ENCODE measurements at places on chromosomes 7 and 10.

GRCh38 chr10:79244841-79245504 lies 102.3 kb upstream of the PPIF start:
- DNase-seq, result no peak

- no peak for DNase-seq
Measured at GRCh38 chr10:12823328-12823727, 178.2 kb downstream of the CCDC3 start.

GRCh38 chr7:100847360-100847759 lies 5.2 kb upstream of the SLC12A9 start:
- DNase-seq, result no peak

DNA sequence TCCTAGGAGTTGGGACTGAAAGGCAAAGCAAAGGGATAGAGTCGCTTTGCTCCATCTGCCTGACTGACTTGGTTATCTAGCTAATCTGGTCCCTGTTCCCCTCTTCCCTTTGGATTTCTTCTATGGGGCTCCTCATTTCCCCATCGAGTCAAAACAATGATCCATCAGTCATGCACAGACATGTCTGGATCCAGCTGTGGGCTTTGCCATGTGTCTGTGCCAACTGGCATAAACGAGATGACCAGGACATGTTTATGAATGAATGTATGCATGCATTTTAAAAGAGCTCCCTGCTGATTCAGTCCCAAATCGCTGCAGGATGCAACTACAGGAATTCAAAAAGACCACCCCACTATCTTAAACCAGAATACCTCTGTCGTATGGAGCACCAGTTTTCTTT lies 122.0 kb downstream of the ARL4A start:
- DNase-seq, result no peak

DNA sequence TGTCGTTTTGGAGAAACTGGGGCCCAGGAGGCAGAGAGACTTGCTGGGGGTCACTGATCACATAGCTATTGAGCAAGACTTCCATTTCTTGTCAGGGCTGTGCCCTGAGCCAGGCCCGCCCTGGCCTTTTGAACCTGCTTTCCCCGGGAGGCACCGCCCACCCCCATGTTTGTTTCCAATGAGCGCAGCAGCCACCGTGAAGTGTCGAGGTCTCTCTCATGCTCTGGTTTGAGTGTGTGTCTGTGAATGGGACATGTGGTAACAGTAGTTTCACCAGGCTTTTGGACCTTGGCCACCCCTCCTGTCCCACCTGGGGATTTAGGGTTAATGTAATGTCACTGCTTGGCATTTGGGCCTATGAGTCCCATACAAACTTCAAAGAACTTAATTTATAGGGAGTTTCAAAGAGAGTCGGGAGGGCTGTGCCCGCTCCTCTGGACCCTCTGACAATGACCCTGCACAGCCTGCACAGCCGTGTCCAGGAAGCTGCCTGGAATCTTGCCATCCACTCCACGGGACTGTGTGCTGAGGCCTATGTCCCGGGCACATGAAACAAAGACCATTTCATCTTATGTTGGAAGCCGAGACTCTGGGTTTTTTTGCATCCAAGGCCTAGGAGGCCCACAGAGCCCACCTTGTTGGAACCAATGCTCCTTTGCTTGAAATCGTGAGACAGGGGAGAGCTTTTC lies 6.3 kb downstream of the PRF1 start:
- DNase-seq, result no peak

DNA sequence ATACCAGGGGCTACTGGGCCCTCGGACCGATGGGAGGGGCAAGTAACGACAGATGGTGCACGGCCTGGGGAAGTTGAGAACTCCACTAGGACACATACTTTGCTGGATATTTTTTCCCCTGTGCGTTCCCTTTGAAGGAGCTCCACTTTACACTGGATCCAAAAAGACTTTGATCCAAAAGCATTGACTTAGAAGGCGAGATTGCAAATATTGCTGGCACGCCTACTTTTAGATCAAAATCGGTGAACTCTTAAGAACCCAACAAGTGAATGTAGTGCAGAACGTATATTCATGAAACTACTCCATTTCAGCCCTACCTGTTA lies 436 bp upstream of the SLC25A13 start:
- DNase-seq, result no peak

- DNase-seq, result no peak
Measured at GRCh38 chr10:1531883-1532597, 205.3 kb downstream of the ADARB2 start.

GRCh38 chr10:13993169-13993568 lies 337.6 kb downstream of the FRMD4A start:
- no peak for DNase-seq

- DNase-seq, result no peak
Measured at GRCh38 chr7:30181736-30182522, 47.1 kb downstream of the MTURN start.

GRCh38 chr10:119466076-119466475 lies 76.4 kb downstream of the RGS10 start:
- DNase-seq, result no peak

GRCh38 chr7:213324-213993 lies 21.1 kb downstream of the FAM20C start:
- DNase-seq, result no peak

- DNase-seq, result no peak
Measured at GRCh38 chr10:12825260-12825849, 176.2 kb downstream of the CCDC3 start.

DNA sequence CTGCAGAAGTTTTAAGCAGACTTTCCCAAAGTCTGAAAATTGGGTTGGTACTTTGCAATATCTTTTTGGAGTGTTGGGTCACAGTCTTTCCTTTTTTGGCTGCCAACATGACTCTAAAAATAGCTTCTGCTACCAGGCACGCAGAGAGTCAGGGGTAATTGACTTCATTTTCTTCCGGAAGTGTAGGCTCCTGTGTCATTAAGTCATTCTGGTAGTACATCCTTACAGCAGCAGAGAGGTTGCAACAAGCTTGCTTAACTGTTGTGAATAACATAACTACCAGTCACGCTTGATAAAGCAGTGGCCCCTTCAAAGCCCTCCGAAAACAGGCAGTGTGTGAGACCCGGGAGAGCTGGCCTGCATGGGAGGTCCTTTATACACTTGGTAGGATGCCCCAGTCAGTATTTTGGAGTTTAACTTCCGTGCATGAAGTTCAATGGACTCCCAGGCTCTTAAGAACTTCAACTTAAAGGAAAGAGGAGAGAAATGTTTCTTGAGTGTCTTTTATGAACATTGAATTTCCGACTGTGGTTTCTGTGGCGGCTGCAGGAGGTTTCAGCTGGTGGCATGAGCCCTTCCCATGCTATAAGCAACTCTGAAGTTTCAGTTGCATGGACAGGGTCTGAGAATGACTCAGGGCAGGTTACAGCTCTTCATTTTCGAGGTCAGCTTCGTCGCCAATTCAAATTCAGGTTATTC lies 310.7 kb downstream of the GALNT17 start:
- DNase-seq, result no peak

GRCh38 chr10:132774902-132775863 lies 10.8 kb downstream of the NKX6-2 start:
- DNase-seq, result no peak

GRCh38 chr10:2987185-2987768 lies 80.1 kb upstream of the PFKP start:
- DNase-seq, result no peak

DNA sequence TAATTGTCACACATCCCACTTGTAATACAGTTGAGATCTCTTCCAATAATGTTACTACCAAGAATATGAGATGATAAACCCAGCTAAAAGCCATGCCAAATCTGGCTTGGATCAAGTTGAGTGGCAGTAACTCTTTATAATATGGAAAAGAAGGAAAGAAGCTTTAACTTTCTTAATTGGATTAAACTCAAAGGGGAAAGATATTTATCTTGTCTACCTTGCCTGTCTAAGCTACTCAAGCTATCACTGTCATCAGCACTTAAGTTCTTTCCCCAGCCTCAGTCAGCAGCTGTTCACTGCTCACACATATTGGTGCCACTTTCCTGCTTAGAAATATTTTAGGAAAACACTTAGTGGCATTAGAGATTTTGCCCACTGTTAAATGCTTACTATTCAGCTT lies 350.7 kb downstream of the IPMK start:
- DNase-seq, result no peak

GRCh38 chr7:141189231-141189630 lies 115.4 kb downstream of the TMEM178B start:
- no peak for DNase-seq

GRCh38 chr10:5047912-5048628 lies 44.4 kb upstream of the AKR1C2 start:
- DNase-seq, result no peak

DNA sequence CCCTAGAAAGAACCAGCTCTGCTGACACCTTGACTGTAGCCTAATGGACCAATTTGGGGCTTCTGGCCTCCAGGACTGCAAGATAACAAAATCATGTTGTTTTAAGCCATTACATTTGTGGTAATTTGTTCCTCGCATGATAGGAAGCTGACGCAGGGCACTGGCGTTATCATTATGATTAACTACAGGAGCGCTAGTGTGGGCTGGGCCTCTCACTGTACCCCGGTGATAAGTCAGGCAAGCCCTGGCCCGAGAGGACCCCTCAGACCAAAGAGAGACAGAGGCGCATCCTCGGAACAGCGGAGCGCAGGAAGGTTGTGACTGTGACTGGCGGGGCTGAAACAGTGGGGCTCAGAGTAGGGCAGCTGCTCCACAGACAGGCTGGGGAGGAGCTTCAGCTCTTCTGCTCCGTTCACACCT lies 150.3 kb upstream of the CHST15 start:
- DNase-seq, result no peak

DNA sequence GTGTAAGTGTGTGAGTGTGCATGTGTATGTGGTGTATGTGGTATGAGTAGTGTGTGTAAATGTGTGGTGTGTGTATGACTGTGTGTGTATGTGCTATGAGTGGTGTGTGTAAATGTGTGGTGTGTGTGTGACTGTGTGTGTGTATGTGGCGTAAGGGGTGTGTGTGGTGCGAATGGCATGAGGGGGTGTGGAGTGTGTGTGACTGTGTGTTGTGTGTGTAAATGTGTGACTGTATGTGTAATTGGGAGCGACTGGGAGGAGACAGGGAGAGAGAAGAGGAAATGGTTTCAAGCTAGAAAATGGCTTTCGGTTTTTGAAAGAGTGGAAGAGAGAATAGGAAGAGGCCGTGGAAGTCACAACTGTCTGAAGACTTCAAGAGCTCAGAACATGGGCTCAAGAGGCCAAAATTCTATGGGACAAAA lies 23.6 kb upstream of the GATAD1 start:
- DNase-seq, result no peak

- DNase-seq, result no peak
Measured at GRCh38 chr10:31153692-31154091, 122.0 kb upstream of the ZNF438 start.

DNA sequence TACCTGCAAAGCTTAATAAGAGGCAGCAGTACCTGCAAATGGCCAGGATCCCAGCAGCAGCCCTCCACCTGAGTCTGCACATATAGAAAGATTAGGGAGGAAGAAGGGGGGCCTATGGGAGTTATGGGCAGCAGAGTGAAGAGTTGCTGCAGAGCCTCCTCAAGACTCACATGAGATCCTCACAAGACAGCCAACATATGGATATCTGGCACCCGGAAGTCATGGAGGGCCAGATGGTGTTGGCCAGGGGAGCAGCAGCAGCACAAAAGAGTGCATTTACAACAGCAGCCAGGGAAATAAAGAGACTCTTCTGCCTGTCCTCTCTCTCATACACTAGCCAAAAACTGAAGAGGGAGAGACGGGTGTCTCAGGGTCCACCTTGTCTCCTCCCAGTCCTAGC lies 4.0 kb upstream of the TAS2R40 start:
- DNase-seq, result no peak

- DNase-seq, result peak; percentile 50
Measured at GRCh38 chr10:97399843-97400545, 1.1 kb downstream of the RRP12 start.

GRCh38 chr7:158458096-158458495 lies 129.5 kb downstream of the PTPRN2 start:
- DNase-seq, result no peak

GRCh38 chr10:6221971-6222751 lies 19.4 kb downstream of the PFKFB3 start:
- DNase-seq, result no peak

GRCh38 chr7:18659746-18660145 lies 164.2 kb downstream of the HDAC9 start:
- no peak for DNase-seq

DNA sequence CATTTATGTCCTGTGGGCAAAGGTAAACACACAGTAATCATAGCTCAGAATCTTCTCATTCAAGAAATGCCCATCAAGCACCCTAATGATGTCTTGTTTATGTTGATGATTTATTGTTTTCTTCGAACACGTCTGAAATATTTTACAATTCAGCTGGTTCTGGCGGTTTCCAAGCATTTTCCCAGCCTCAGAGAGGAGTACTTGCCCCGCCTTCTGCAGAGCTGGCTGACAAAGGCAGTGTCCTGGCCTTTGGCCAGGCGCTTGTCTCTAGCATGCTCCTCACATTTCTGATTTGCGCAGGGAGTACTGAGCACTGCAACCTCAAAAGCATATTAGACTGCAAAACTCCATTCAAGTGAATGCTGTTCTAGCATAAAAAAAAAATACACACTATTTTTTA lies 314.2 kb upstream of the GNAI1 start:
- DNase-seq, result no peak
